ENCODE measurements at places on chromosomes 5 and 9.

- peak; percentile 85 for DNase-seq
Measured at GRCh38 chr9:5186416-5187169, 1.2 kb upstream of the INSL6 start.

- no peak for DNase-seq
Measured at GRCh38 chr5:146458894-146459293, 11.8 kb downstream of the TCERG1 start.

DNA sequence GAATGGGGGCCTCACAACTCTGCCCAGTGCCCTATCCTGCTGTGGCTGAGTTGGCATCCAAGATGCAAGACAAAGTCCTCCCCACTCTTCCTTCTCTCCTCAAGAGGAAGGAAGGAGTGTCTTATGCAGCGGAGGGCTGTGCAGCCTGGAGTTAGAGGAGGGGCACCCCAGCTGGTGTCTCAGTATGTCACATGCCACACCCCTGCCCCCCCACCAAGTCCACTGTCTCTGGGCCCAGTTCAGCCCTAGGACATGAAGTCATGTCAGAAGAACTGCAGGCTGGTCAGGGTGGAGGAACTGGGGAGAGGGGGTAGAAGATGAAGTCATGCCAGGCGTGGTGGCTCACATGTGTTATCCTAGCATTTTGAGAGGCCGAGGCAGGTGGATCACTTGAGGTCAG, 28.0 kb upstream of the SLC28A3 start:
- DNase-seq = no peak

- peak; percentile 66 for DNase-seq
Measured at GRCh38 chr9:137301081-137301947, 757 bp downstream of the NRARP start.

GRCh38 chr5:136511046-136511445, 145.7 kb upstream of the TRPC7 start:
- DNase-seq = no peak

- no peak for DNase-seq
Measured at GRCh38 chr5:85732185-85732584, 885.6 kb upstream of the COX7C start.

DNA sequence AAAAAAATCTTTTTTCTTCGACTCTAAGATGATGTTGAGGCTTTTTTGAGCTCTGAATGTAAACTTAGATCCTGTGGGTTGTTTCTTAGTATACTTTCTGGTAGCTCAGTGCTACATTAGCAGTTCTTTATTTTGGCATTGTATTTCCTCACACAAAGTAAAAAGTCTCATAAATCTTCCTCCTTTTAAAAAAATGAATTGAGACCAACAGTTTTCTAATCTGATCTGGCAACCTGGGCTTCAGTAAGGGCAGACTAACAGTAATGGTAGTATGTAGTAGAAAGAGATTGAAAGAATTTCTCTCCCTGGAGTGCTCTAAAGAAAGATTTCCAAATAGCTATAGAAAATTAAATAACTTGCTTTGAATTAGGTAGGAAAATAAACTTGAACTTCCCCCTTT, 31.4 kb downstream of the ZCCHC7 start:
- no peak for DNase-seq

GRCh38 chr5:143672806-143673205, 139.2 kb upstream of the HMHB1 start:
- no peak for DNase-seq
